Stimulated activated CD4-positive, alpha-beta T cell treated with anti-CD3 and anti-CD28 coated beads, Interleukin-4, amount 100 ng/mL, for 4 hours (primary cell): ENCODE measurements at places on chromosomes 11 and 22.
A peak's percentile ranks its signal among the peaks of the same experiment; 100 is the strongest.

DNA sequence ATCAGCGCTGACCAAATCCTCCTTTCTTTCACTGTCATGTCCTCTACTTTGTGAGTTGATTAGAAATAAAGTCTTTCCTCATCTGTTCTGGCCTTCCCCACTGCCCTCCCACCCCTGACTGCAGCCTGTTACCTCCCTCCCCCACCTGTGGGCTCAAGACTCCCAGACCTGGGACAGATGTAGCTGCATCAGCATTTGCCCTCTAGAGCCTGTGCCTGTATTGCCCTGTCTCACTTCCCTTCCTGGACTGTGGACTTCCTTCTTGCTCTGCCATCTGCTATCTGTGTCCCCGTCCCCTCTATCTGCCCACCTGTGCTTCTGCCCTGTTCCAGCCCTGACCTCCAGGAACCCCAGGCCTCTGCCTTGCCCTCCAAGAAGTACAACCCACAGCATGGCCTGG lies 122.5 kb downstream of the GALNT18 start:
- DNase-seq: no peak

DNA sequence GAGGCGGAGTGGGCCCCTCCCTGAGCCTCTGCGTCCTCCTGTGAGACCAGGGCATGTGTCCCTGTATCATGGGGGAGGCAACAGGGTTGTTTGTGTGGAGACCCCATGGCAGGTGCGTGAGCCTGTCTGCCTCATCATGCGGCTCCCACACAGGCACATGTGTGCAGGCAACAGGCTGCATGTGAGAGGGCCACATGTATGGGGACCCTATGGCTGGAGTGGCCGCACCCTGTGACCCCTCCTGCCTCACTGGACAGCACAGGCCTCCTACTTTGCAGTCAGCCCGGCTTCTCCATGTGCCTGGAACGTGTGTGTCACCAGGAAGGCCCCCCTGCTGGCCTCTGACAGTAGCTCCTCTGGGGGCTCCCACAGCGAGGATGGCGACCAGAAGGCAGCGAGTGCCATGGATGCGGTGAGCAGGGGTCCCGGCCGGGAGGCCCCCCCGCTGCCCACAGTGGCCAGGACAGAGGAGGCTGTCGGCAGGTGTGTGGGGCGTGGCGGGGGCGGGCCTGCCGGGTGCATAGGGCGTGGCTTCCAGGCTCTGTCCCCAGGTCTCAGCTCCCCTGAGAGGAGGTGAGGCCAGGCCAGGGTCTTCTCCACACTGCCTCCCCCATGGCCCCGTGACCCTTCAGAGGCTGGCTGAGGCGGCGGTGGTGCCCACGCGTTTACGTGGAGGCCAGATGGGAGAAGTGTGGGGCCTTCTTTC lies 34.1 kb downstream of the SBF1 start:
- no peak for DNase-seq

- DNase-seq: no peak
Observed at GRCh38 chr22:49717322-49717919, 110.3 kb downstream of the BRD1 start.

DNA sequence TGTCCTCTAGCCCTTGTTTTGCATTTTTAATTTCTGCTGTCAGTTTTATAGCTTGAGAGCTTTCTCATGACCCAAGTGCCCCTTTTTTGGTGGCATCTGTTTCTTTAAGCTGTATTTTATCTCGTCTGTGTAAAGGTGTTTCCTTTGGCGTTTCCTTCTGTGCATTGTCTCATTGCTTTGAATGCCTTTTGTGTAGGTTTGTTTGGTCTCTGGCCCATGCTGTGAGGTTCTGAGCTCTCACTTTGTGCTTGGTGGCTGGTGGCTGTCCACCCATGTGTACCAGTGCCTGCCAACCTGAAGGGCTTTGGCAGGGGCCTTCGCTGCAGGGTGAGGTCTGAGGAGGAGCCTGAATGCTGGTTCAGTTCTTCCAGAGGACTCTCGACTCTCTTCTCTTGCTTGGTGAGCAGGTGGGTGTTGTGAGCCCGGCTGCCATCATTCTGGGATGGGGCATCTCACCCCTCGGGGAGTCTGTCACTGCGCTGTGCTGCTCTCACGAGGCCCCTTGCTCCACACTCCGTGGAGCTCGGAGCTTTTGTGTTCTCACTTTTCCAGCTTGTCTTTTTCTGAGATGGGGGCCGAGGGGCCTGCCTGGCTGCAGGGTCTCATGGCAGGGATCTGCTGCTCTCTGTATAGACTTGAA lies 14.9 kb downstream of the AP2A2 start:
- DNase-seq: no peak

- no peak for DNase-seq
Observed at GRCh38 chr11:64976651-64977050, 4.7 kb upstream of the MAJIN start.

GRCh38 chr22:29331213-29331612 lies 15.7 kb upstream of the RASL10A start:
- no peak for DNase-seq

- DNase-seq: no peak
Observed at GRCh38 chr22:19240813-19241592, 50.5 kb downstream of the CLTCL1 start.

DNA sequence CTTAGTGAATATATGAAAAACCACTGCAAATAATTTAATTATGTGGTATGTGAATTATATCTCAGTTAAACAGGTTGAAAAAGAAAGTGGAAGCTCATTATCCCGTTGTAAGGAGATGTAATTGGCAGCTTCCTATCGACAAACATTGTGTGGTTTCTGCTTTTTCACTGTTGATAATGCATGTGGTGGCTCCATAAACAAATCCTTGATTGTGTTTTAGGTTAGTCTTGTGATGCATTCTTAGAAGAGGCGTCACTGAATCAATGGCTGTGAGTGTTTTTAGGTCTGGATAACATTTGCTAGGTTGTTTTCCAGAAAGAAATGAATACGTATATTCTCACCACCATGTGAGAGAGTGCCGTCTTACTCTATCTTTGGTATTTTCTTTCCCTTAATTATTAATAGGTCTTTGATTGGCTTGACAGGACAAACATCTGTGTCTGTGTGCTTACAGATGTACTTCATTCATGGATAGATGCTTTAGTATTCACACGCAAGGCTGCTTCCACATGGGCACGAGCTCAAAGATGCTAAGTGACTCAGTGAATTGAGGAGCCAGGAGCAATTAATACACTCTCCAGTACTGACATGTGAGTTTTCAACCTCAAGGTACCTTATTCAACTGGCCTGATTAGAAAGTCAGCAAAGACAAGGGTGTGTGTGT lies 166.7 kb downstream of the TBC1D22A start:
- DNase-seq: no peak

GRCh38 chr11:134755535-134755934 lies 343.5 kb upstream of the B3GAT1 start:
- DNase-seq: no peak

DNA sequence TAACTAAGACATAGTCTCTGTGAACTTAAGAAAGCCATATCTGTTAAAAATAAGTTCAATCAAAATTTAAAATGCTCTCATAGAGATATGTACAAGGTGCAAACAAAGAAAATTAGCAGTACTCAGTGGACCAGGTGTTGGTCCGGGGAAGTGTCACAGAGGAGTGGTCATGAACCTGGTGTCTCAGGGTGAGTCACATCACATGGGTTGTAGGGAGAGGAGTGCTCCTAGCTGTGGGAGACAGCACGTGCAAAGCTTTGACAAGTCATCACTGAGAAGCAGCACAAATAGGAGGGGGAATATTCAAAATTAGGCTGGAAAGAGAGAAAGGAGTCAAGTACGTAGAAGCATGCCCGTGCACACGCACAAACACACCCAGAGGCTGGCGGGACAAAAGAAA lies 438.1 kb downstream of the NTM start:
- no peak for DNase-seq

DNA sequence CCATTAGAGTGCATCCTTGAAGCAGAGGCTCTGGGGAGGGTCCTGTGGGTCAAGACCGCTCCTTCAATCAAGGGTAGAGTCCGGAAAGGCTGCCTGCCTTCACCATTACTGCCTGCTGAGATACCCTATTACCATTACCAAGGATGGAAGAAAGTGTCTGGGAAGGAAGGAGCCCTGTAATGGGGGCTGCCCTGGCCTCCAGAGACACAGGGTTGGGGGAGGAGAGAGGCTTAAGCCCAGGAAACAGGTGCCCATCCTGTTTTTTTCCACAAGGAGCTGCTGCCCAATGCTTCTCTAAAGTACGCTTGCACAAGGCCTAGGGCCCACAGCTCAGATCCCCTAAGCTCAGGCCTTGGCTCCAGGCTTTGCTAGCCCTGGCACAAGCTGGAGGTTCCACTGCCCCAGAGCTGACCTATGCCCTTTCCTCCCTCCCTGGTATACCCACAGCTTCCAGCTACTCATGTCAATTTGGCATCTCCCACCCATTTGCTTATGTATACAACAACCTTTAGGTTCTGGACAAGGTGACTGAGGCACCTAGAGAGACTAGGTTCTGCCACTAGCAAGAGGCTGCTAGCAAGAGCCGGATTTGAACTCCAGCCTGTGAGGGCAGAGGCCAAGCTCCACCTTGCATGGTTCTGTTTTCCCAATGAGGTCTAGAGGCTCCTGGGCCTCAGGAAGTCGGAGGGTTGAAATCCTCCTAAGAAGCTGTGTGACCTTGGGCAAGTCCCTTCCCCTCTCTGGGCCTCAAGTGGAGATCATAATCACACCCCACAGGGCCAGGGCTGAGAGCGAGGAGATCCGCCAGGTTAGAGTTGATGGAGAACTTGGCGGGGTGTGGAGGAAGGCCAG lies 1.5 kb upstream of the PLCB3 start:
- DNase-seq: no peak

DNA sequence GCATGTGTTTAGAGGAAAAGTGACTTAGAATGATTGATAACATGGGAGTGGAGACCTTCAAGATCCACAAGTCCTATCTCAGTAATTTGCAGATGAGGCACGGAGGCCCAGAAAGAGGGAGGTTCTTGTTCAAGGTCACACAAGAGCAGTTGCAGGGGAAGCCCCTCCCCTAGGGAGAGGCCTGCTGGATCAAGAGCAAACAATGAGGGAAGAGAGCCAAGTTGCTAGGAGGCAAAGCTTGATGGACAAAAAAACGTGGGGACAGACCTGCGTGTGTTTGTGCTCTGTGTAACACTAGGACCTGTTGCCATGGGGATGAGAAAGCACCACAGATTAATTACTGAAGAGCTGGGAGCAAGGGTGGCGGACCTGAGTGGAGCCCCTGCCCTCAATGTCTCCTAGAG lies 6.4 kb upstream of the MFRP start:
- DNase-seq: no peak

DNA sequence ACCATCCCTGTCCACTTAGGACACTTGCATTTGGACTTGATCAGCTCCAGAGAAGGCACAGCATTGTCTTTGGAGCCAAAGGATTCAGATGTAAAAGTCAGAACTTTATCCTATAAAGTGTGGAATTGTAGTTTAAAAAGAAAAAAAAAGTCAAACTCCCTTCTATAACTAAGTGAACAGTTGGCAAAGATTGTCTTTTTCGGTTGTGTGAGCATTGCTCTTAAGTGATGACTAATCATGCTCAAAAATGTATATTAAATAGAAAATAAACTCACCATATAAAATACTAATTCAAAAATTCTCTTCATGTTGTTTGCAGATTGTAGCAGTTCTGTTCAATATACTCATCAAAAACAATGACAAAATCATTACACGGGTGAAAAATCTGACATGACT lies 93.8 kb downstream of the ETS1 start:
- DNase-seq: no peak

GRCh38 chr11:82673631-82674030 lies 60.0 kb downstream of the FAM181B start:
- DNase-seq: no peak

GRCh38 chr11:2477936-2478335 lies 33.1 kb downstream of the KCNQ1 start:
- DNase-seq: no peak

DNA sequence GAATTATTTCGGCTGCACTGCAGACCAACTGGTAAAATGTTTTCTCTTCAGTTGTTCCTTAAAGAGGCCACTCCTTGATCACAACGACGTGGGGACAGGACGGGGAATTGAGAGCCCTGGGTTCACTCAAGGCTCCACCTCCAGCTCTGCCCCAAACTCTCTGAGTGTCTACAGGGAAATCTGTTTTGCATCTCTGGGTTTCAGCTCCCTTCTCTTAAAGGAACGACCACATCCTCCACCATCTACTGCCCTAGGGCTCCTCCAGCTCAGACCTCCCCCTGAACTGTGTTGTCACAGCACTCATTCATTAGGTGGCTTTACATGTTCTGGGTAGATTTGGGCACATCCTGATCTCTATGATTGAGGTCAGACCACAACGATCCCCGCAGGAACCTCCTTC lies 5.1 kb upstream of the PPFIA1 start:
- no peak for DNase-seq

- DNase-seq: no peak
Observed at GRCh38 chr11:64037027-64037634, 1.4 kb downstream of the FLRT1 start.

GRCh38 chr22:38114484-38115398 lies 4.3 kb upstream of the BAIAP2L2 start:
- DNase-seq: peak; percentile 55

DNA sequence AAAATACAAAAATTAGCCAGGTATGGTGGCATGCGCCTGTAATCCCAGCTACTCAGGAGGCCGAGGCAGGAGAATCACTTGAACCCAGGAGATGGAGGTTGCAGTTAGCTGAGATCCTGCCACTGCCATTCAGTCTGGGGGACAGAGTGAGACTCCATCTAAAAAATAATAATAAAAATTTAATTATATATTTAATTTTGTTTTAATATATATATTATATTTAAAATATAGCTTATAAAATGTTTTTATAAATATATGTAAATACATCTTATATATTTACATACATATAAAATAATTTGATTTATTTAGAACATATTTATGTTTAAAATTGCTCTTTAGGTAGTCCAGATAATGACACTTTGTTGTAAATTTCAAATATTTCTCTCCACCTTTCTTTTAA lies 82.9 kb downstream of the SPON1 start:
- no peak for DNase-seq

- peak; percentile 66 for DNase-seq
Observed at GRCh38 chr22:23128269-23129108, 13.3 kb downstream of the RSPH14 start.

DNA sequence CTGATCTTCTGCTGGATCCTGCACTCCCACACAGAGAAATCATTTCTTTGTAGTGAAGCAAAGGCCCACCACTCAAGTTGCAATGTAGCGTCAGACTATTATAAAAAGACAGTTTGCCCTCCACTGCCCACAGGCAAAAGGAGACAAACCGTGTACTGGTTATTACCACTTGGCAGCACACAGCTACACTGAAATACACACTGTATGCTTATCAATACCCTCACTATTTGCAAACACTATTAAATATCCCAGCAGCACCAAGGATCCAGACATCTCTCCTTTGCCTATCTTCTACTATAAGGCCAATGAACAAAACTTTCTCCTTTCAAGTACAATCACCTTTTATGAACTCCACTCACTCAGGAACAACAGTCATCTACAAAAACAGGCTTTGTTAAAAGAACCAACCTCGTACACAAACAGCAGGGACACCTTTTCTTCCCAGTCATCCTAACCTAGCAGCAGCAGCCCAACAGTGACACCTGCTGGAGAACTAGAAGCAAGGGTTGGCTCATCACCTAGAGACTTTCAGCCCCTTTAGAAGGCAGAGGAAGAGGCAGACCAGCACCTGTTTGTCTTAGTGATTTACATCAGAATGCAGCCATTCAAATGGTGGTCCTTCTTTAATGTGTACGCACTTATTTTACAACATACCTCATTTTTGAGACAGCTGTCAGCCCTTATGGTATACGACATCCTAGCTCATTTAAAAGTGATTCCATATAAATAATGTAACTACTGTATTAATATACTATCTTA lies 56.1 kb downstream of the AMBRA1 start:
- peak; percentile 49 for DNase-seq
